Stimulated activated CD8-positive, alpha-beta memory T cell treated with anti-CD3 and anti-CD28 coated beads, Interleukin-4, amount 100 ng/mL, for 24 hours (primary cell): ENCODE measurements at places on chromosomes 16 and 17.

- DNase-seq = no peak
Observed at GRCh38 chr16:65786916-65787315, 579.6 kb upstream of the CDH5 start.

DNA sequence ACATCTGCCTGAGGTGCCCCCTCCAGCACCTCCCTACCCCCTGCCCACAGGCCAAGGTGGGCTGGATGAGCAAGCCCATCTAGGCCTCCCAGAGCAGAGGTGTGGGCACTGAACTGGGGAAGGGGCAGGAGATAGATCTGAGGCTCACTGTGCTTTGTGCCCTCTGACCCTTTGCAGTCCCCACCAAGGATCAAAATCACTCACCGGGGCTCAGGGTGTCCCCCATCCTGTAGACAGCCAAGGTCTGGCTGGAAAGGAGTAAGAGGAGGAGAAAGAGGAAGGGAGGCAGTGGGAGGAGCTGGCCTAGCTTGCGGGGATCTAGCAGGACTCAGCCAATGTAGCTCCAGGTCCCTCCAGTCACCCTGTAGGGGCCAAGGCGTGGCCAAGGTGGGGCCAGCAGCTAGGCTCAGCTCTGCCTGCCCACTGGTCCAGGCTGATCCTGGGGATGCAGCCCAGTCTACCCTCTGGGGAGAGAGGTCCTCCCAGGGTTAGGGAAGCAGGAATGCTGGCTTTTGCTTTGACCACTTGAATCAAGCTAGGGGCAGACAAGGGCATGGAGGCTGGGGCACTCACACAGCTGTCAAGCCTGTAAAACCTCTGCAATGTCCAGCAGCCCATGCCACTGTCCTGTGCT lies 1.8 kb downstream of the SLC12A4 start:
- no peak for DNase-seq

DNA sequence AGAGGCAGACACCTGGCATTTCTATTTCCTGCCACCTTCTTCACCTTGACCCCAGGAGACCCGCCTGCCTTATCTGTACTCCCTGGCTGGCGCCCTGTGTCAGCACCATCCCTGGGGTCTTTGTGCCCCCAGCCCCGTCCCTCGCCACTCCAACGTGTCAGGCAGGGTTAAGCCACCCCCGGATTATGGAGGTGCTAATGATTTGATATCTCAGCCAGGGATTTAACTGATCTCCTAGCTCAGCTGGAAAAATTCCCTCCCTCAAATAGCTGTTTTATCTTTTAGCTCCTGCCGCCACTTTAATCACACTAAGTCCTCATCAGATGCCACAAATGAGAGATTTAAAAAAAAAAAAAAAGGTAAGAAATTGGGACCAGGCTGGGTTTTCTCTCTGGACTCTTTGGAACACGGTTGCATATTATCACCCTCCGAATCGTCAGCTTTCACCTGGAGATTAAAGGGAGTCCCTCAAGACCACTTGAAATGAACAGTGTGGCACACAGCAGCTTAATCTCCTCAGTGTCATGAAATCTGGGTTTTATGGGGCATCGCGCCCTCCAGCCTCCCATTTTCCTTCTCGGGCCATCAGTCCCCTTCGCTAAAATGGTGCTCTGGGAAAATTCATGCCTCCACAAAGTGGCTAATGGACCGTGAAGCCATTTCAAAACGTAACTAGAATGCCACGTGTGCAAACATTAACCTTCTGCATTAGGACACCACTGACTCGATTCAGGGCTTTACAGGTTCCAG lies 26.2 kb upstream of the WFDC1 start:
- DNase-seq = no peak

- no peak for DNase-seq
Observed at GRCh38 chr16:59783191-59783590, 1049.1 kb upstream of the GOT2 start.

DNA sequence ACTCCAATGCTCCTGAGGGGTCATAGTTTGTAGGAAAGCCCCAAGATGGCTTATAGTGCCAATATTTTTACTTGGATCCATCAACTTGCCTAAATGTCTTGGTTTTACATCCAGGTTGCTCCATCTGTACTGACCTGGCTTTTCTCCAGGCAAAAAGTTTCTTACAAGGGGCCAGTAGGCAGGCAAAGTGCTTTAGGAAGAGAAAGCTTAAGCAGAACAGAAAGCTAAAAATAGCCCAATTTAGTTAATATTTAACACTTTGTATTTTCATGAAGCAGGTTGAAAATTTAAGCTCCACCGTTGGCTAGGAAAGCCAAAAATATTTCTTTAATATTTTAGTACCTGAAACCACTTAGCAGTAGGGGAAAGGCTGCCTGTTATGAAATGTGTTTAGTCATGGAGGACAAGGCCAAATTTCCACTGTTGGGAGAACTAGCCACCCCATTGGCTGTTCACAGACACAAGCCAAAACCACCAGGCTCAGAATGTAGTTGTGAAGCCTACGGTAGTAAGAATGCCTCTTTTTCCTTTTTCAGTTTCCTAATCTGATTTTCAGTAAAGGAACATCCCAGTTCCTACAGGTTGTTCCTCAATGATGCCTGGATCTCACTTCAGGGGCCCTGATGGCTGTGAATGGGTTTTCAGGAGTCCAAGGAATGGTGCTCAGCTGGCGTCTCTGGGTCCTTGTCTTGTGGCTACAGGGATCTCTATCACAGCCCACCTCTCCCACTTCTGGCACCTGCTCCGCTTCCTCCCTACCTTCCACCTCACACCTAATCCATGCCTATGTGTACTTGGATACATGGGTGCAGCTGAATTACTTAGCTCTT lies 324.8 kb downstream of the PMP22 start:
- no peak for DNase-seq

GRCh38 chr16:54253118-54253517 lies 33.5 kb downstream of the IRX3 start:
- no peak for DNase-seq

DNA sequence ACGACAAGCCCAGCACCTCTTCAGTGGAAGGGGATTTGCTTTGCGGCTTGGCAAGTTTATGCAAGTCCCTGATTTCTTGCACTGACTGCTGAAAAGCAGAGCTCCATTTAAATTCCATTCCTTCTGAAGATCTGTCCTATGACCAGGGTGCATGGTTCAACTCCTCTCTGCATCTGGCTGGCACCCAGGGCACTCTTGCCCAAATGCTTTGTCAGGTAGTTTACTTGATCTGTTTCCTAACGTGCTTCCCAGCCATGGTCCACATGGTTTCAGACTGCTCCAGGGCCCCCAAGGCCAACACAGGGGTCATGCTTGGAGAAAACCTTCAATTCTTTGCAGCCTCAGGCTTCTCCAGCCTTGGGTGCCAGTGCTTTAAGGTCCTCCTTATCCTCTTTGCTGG lies 11.2 kb upstream of the HP start:
- DNase-seq = no peak

GRCh38 chr16:9380221-9380620 lies 288.8 kb downstream of the HAPSTR1 start:
- no peak for DNase-seq

GRCh38 chr17:67018471-67019434 lies 25.6 kb upstream of the CACNG1 start:
- DNase-seq = no peak
